ENCODE measurements at places on chromosomes 3 and 15.

DNA sequence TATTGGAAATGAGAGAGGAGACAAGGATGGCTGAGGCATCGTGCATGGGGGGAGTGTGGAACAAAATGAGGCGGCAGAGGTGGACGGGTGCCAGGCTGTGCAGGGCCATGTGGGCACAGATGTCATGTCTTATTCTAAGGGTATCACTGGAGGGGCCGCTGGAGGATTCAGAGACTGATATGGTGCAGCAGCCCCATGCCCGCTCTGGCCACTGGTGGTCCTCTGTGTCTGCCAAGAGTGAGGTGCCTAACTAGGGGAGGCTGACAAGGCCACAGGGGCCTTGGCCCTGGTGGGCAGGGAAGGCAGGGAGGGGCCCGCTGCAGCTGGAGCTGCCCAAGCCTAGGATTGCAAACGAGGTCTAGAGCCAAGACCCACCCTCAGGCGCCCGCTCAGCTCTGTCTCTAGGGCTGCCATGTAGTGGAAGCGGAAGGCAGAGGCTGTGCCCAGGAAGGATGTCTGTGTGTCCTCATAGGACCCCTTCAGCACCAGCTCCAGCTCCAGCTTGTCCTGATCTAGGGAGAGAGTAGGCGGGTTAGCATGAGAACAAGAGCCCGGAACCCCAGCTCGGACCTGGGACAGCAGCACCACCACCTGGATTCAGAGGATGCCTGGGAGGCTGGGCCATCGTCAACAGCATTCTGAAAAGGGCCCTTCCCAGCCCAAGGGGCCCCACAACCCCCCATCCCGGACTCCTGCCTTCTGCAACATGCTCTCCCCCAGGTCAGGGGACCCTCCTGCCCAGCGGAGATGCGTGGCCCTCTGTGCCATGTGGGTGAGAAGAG is 11.3 kb downstream of the PLA2G4D start:
- no peak for DNase-seq

DNA sequence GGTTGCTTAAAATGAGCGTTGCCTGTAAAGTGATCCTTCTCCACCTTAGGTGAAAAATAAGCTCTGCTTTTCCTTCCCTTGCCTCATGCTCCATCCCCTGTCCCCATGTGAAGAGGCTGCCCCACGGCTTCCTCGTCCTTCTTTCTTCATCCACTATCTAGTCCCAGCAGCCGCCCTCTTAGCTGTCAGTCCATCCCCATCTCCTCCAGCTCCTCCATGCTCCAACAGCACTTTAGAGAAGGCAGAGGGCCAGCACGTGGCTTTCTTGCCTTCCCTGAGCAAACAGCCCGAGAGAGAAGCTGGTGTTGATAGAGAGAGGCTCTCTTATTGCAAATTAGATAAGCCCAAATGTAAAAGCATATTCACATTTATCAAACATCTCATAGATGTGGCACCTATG is 9.0 kb upstream of the TMEM41A start:
- DNase-seq: no peak

- no peak for DNase-seq
These were observed 53.8 kb upstream of the MRPS22 start for GRCh38 chr3:139289860-139290524.

GRCh38 chr3:57030721-57031120 is 29.7 kb upstream of the SPATA12 start:
- no peak for DNase-seq

- no peak for DNase-seq
These were observed 8.6 kb upstream of the ADAM10 start for GRCh38 chr15:58758141-58758540.

GRCh38 chr15:77497942-77498361 is 77.3 kb downstream of the HMG20A start:
- DNase-seq: no peak

GRCh38 chr15:98444138-98444537 is 204.2 kb upstream of the IGF1R start:
- no peak for DNase-seq

DNA sequence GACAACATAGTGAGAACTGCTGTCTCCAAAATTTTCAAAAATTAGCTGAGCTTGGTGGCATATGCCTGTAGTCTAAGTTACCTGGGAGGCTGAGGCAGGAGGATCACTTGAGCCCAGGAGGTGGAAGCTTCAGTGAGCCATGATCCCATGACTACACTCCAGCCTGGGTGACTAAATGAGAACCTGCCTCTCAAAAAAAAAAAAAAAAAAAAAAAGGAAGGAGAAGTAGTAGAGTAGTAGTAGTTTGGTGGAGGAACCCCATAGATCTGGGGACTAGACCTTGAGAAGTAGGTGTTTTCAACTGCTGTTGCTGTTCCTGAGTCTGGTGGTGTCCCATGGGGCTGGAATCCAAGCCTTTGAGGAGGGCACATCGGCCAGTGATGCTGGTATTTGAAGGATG is 38.4 kb upstream of the UBE2E2 start:
- no peak for DNase-seq

DNA sequence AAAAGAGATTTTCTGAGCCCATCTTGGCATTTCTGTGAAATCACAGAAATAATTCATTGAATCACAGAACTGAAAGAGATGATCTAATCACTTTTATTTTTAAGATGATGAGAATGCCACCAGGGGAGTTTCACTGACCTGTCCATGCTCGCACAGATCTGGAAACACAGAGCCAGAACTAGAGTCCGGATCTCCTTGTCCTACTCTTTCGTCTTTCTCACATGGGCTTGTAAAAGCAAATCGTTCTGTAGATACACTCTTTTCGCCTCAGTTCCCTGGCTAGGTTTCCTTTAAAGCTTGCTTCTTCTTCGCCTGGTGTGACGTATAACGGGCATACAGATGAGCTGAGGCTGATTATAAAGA is 122.5 kb upstream of the SPRED1 start:
- DNase-seq: no peak

- no peak for DNase-seq
These were observed 1.5 kb downstream of the MELTF start for GRCh38 chr3:197027896-197028727.

DNA sequence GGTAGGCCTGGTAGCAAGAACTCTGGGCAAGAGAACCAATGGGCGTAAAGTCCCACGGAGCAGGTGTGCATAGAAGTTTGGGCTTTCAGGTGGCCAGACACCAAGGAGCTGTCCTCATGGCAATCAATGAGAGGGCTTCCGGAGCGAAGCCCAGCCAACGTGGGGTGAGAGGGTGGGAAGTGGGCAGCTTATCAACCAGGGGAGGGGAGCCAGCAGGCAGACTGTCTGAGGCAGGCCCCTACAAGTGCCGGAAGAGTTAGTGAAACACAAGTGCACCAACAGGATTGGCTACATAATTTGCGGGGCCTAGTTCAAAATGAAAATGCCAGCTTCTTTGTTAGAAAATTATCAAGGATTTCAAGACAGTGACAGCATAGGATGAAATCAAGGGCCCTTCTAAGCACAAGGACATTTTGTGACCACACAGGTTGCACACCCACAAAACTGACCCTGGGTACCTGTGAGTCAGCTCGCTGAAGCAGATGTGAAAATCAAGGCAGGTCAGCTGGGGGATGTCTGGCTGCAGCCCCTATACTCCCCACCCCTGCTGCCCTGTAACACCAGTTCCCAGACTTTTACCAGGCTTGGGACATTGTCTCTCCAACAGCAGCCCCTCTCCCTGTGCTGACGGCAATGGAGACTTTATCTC is 102.1 kb upstream of the ETV5 start:
- DNase-seq: no peak

DNA sequence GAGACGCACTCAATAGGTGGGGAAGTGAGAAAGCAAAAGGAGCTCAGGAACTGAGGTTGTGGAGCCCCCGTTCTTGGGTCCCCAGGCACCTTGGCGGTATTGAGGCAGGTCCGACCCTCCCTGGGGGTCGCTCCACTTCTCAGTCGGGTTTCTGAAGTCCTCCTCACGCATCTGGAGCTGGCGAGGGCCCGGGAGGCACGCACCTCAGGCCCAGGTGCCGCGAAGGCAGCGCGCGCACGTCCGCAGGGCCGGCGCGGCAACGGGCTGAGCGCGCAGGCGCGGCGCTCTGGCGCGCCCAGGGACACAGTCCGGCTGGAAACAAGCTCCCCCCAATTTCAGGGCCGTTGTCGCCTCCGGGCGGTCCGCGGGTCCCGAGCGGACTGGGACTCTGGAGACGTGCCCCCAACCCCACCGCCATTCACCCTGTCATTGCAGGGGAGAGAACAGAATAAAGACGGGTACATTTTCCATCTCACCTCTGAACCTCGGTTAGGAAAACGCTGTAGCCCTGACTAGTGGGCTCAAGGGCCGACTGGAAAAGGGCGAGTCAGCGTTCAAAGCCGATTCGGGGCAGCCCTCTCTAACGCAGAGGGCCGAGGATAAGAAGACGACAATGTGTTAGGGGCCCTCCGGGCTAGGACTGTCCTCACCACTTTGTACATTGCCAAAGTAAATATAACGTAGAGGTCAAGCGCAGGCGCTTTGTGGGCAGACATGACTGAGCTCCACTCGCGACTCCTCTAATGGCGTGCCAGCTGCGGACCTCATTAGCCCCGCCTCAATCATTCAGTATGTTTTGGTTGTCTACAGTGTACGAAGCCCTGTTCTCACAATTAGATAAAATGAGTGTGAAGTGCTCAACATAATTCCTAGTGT is at the start of gene ZNF770:
Gene ZNF770, minus strand, starts transcription at position 261 of the 876 bp plus-strand sequence. CDS start 4,853 bp downstream, outside the sequence.
- DNase-seq: peak; percentile 28

GRCh38 chr3:196673632-196674031 is 34.1 kb downstream of the NRROS start:
- DNase-seq: no peak

DNA sequence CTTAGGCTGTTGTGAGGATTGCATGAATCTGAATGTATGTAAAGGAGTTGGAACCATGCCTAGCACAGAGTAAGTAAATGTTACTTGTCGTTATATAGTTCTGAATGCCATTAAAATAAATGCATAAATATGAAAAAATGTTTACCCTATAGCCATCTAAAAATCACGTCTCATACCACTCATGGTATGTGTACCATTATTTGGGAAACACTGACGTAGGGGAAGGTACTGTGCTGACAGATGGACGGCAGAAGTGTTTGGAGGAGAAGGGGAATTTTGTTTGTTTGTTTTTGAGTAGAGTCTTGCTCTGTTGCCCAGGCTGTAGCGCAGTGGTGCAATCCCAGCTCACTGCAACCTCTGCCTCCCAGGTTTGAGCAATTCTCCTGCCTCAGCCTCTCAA is 30.5 kb upstream of the PDZRN3 start:
- no peak for DNase-seq

GRCh38 chr15:76347482-76348055 is 11.0 kb downstream of the ISL2 start:
- DNase-seq: no peak

GRCh38 chr3:10319251-10319650 is 1.7 kb downstream of the SEC13 start:
- no peak for DNase-seq

DNA sequence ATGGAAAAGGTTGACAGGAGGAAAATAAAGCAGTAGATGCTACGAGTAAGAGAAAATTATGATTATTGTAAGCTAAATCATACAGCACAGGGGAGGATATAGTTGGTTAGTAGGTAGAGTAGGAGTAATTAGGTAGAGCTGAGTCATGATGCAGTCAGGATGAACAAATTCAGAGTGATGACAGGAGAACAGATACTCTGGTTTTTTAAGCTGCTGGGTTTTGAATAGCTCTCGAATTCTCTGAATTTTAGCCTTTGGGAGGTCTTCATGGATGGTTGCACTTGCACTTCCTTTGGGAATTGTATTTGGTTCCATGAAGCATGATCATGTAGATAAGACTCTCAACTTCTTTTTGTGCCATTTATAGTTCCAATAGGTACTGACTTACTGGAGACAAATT is 96.2 kb downstream of the ECT2 start:
- DNase-seq: no peak

DNA sequence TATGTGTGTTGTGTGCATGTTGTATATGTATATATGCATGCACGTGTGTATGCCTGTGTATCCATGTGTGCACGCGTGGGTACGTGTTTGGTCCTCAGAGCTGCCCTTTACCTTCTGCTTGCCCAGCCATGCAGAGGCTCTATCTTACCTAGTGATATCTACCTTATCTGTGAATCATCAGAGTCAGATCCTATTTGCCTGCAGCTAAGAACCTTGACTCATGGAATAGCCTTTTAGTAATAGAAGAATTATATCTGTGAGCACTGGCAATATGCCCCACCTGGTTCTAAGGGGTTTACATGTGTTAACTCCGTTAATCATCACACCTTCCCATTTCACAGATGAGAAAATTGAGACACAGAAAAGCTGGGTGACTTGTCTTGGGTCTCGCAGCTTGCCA is 11.0 kb downstream of the PGPEP1L start:
- DNase-seq: no peak

DNA sequence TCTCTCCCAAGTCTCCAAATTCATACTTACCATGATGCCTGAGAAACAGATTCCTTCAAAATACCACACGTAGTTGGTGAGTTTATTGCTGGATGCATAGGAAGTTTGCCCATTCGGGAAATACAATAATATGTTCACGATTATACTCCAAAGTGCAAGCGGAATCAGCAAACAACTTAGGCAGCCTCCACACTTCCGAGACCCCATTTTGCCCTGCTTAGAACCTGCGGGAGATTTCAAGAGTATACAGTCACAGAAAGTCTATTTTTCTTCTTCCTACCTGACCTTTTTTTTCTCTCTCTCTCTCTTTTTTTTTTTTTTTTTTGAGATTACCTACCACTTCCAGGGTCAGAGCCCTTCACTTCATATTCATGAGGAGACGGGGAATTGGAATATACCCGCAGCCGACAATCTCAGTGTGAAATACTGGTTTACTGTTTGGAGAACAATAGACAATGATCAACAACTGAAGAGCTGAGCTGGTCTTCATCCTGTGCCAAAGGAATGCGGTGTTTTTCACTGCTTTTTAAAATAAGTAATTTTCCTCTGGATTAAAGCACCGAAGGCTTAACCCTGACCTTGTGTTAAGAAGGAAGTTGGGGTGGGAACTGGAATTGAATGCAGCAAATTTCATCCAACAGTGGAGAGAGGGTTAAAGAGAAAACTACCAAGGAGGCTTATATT is at the start of gene TM4SF18:
Gene TM4SF18, minus strand, starts transcription at position 461 of the 684 bp plus-strand sequence. Its CDS starts 254 bp downstream, at position 207.
- no peak for DNase-seq

GRCh38 chr3:149197669-149198068 is 24.0 kb downstream of the CP start:
- DNase-seq: no peak

- no peak for DNase-seq
These were observed 81.2 kb downstream of the LIPC start for GRCh38 chr15:58513008-58513407.

- no peak for DNase-seq
These were observed 31.6 kb upstream of the RAP2B start for GRCh38 chr3:153130312-153130977.

GRCh38 chr3:182241196-182241765 is 529.6 kb downstream of the SOX2 start:
- no peak for DNase-seq

DNA sequence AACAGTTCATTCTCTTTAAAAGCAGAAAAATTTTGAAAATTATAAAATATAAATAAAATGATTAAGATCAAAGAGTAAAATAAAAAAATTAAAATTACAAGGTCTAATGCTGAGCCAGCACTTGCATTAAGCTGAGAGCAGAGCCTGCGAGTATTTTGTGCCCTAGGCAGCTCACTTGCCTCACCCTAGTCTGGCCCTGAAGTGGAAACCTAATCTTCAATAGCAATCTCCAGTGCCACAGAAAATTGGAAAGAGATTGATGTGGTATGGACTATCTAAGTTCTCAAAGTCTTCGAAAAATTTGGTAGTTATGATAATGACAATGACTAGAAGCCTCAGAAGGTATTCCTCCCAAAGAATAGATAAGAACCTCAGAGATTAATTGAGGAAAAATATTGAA is 459.4 kb upstream of the CBLB start:
- no peak for DNase-seq

GRCh38 chr3:40597441-40597840 is 72.7 kb downstream of the ZNF621 start:
- no peak for DNase-seq

Measured in NCI-H748 treated with DMSO at 0.1 percent for 48 hours (cell line).